AG20443 (cell line): ENCODE measurements at places on chromosomes 6 and 20.

DNA sequence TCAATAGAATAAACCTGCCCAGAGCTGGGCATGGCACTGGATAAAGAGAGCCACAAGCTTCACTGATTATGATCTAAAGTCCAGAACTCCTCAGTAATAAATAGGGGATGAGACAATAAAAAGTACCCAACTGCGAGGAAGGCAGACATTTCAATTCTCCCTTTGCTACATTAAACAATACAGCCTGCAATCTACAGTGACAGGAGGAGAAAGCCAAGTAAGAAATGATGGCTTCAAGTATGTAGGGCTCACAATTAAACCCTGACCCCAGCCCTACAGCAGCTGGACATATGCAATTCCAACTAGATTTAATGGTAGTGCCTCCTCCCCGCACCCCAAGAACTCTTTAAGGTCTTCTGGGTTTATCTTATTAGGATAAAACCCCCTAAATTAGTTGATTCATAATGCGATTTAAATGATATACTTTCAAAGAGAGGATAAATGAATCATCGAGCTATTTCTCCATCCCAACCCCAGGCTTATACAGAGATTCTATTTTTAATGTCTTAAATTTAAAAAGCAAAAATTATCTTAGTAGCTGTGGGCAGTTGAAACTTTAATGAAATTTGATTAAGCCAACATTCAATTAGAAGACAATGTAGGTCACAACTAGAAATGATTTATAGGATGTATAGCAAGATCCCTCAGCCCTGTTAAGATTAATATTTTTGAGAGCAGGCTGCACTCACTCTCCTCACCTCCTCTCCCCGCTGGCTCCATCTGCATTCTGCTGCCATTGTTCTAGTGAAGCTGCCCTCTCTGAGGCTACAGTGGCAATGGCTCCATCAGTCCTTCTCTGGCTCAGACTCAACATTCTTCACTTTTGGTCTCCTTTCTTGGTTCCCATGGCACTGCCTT lies 57.1 kb downstream of the OGFRL1 start:
- DNase-seq, result no peak

DNA sequence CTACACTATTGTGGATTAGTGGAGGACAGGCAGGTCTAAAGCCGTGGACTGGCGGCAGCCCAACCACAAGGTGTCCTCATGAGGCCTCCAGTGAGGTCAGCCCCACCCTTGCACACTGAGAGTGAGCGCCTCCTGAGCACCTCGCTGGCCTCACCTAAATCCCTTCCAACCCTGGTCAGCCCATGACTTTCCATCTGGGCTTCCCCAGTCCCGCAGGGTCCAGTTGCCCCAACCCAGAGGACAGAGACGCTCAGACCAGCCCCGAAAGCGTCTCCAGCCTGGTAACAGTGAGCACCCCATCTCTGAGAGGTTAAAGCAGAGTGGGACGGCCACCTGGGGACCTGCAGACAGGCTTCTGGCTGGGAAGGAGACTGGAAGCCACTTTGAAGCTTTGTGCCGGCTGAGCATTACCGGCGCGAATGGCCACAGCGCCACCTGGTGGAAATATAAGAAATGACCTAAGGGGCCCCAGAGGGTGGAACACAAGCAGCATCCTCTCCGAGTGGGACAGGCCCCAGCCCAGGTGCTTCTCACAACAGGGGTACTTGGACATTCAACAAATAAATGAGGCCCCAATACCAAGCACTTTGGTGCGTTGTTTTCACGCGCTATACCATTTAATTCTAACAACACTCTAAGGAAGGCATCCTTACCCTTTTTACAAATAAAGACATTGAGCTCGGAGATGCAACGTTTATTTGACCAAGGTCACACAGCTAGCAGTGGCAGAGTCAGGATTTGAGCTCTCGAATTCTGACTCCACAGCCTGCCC lies 65.7 kb upstream of the TOP1 start:
- DNase-seq, result peak; percentile 88

DNA sequence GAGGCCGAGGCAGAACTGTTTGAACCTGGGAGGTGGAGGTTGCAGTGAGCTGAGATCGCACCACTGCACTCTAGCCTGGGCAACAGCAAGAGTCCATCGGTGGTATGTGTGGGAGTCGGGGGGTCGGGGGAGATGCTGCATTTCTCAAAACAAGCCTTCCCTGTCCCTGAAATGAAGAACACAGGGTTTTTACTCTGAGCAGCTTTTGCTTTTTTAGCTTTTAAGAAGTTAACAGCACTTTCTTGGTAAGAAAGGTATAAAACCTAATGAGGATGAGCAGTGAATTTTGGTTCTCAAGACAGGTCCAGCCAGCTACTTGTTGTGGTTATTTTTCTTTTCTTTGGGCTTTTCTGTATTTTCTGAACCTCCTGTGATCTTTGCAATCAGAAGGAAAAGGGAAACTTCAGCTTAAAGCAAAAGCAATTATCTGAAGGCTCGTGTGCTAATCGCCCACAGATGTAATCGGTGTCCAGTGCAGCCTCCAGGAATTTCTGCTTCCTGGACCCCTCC lies 3.7 kb downstream of the RPL10A start:
- no peak for DNase-seq

DNA sequence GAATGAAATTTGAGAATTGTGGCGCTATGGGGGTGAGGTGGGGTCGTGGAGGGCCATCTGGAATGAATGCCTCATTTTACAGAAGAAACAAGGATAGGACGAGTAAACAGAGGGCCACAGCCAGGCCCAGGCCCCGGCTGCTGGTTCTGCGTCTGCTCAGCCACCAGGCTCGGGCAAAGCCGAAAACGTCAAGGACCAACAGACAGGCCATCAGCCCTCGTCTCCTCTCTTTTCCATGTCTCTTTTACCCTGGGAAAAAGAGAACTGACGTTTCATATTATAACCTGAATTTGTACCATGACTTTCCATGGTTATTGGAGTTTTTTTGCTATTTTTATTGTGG lies 212.4 kb upstream of the ARID1B start:
- no peak for DNase-seq

- no peak for DNase-seq
Measured at GRCh38 chr6:10749734-10750133, 2.1 kb downstream of the TMEM14B start.

- no peak for DNase-seq
Measured at GRCh38 chr6:259901-260508, 32.3 kb upstream of the DUSP22 start.

GRCh38 chr6:147741389-147741788 lies 232.9 kb downstream of the SAMD5 start:
- no peak for DNase-seq

- no peak for DNase-seq
Measured at GRCh38 chr6:64113704-64114103, 478.1 kb downstream of the PHF3 start.

DNA sequence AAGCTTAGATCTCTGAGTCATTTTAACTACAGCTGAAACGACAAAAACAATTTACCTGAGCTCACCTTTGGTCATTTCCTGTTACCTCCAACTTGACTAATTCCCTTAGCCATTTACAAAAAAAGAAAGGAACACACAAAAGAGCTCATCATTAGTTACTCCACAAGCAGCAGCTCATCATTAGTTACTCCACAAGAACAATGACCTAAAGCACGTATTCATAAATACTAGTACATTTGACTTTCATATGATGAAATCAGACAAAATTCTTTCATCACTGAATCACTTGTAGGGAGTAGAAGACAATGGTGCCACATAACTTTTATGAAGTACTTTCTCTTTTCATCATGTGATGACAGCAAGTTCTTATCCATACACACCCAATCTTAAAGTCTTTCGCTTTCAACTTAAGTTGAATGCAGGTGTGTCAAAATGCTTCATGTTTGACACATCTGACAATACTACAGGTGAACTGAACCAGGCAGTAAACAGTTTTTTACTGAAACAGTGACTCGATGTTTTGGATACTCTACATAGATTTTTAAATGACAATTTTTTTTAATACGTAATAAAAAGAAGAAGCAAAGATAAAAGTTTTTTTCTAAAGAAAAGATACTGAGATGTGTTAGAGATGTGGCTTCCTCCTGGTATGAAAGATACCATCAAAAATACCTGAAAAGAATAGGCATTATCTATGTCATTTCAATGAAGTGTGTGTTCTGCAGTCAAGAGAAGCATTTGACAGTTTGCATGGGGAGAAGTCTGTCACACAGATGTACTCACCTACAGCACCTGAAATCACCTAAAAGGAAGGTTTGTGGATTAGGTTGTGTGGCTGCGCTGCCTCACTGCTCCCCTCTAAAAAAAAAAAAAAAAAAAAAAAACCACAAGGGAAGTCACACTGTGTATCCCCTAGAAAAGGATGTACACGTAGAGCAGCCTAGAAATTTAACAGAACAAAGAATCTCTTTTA lies 109.1 kb downstream of the PRDM1 start:
- peak; percentile 11 for DNase-seq

- no peak for DNase-seq
Measured at GRCh38 chr6:37368961-37369320, 15.2 kb downstream of the RNF8 start.

GRCh38 chr6:84271061-84271716 lies 43.7 kb upstream of the CEP162 start:
- DNase-seq, result no peak

GRCh38 chr6:31970604-31971271 lies 1.2 kb downstream of the DXO start:
- no peak for DNase-seq

- DNase-seq, result no peak
Measured at GRCh38 chr20:64229507-64230061, 26.0 kb upstream of the PCMTD2 start.

DNA sequence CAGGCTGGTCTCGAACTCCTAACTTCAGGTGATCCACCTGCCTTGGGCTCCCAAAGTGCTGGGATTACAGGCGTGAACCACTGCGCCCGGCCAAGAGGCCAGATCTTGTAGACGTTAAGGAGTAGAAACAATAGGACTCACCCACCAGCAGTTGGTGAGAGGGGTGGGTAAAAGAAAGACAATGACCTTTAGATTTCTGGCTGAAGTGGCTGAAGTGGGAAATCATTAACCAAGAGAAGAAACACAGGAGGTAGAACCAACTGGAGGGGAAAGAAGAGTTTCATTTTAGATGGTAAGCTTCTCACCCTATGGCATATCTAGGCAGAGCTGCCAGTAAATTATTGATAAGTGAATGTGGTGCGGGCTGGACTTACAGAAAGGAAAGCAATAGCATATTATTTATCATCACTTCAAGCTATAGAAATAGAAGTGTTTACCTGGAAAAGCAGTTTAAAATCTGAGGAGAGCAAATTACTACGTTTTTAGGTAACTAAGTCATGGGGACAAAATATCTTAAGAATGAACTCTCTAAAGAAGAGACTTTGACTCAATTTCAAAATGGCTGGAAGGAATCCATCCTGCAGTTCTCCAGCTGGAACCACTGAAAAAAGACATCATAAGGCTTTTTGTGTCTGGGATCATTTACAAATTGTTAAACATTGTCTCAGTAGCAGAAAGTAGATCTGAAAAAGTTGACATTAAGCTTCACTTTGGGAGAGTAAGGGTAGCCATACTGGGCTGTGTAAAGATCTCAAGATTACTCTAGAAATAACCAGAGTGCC lies 109.6 kb downstream of the ALDH8A1 start:
- no peak for DNase-seq

- DNase-seq, result peak; percentile 54
Measured at GRCh38 chr6:26234421-26235301, 130.3 kb upstream of the BTN3A2 start.

GRCh38 chr6:90319979-90320685 lies 23.5 kb upstream of the BACH2 start:
- no peak for DNase-seq
